ENCODE measurements at places on chromosomes 7 and 10.

GRCh38 chr10:98047009-98047741 lies 16.8 kb upstream of the CRTAC1 start:
- no peak for DNase-seq

GRCh38 chr7:42350801-42351200 lies 113.8 kb upstream of the GLI3 start:
- no peak for DNase-seq

GRCh38 chr7:28243861-28244260 lies 63.3 kb upstream of the JAZF1 start:
- DNase-seq: no peak

DNA sequence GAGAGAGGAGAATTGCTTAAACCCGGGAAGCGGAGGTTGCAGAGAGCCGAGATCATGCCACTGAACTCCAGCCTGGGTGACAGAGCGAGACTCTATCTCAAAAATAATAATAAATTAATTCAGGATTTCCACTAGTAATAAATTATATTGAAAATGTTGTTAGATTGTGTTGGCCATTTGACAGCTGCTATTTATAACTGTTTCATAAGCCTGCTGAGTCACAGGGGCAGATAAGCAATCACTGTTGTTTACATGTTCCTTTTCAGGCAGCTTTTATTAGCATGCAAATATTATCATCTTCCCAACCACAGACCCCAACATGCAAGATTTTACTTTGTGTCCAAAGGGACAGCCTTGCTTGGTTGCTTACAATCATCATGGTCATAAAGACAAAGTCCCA lies 49.5 kb upstream of the ZNF138 start:
- DNase-seq: no peak

DNA sequence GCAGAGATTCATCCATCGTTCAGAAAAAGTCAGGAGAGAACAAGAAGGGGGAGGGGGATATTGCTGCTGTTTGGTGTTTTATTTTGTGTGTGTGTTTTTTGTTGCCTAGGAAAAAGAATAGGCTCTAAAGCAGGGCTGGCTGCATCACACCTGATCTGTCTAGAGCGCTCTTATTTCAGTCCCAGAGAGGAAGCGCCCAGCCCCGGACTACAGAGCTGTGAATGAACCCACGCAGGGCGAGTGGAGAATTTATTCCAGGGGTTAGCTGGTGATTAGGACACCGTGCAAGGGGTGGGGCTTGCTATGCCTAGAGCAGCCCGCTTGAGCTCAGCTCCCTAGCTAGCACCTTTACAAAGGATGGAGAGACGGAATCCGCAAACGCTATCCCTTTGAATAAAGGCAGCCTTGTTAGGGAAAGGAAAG lies 621 bp upstream of the FAM13C start:
- DNase-seq: no peak

DNA sequence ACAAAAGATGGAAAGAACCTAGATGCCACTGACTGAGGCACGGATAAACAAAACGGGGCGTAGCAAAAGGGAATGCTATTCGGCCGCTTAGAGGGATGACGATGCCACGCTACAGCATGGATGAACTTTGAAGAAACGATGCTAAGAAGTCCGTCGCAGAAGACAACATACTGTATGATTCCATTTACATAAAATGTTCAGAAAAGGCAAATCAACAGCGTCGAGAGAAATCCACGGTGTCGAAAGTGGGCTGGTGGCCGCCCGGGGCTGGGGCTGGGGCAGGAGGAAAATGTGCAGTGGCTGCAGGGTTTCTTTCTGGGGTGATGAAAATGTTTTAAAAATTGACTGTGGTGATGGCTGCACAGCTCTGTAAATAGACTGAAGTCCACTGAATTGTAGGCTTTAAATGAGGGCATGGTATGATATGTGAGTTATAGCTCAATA lies 24.1 kb downstream of the GNA12 start:
- DNase-seq: no peak

DNA sequence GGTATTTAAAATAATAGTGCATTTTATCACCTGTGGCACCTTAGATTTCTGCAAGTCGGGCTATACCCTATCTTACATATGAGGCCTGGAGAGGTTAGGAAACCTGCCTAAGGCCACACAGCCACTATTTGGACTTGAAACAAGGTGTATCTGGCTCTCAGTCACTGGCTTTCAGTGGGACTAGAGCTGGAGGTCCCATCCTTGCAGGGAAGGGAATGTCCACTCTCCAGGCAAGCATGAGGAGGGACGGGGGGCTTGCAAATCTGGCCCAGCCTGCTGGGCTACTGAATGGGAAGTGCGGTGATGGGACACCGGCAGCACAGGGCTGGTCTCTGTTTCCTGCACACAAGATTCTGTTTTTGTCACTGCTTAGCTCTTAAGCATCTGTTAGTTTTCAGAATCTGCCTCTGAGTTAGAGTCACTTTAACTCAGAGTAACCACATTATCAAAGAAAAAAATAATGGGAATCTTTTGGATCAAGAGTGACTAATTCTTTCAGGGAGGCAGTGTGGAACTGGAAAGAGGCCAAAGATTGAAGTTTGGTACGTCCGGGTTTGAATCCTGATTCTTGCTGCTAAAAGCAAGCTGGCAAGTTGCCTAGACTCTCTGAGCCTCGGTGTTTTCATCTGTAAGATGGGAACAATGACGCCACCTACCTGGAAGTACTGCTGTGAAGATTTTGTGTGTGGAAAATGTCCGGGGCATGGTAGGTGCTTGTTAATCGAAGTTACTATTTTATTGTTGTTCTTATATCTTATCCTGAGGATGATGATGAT lies 33.8 kb upstream of the HABP2 start:
- no peak for DNase-seq

GRCh38 chr10:86747796-86748581 lies 8.4 kb upstream of the BMPR1A start:
- no peak for DNase-seq

DNA sequence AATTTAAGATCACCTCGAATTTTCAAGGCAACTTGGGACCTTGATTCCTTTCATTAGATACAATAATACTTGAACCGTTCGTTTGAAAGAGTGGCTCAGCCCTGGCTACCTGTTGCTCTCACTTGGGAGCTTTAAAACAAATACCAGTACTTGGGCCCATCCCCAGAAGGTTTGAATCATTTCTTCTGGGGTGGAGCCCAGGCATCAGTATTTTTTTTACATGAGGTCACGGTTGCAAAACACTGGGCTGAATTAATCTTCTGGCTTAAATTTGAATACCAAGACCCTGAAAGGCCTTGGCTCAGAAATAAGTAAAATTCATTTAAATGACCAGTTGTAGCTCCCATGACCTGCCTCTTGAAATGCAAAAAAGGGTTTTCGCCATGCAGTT lies 214.9 kb downstream of the CREB5 start:
- no peak for DNase-seq

- DNase-seq: peak; percentile 28
Measured at GRCh38 chr10:88411772-88412349, 171.3 kb downstream of the RNLS start.

GRCh38 chr10:3924344-3924743 lies 139.3 kb upstream of the KLF6 start:
- DNase-seq: no peak

GRCh38 chr10:17358461-17358860 lies 95.9 kb downstream of the ST8SIA6 start:
- no peak for DNase-seq

DNA sequence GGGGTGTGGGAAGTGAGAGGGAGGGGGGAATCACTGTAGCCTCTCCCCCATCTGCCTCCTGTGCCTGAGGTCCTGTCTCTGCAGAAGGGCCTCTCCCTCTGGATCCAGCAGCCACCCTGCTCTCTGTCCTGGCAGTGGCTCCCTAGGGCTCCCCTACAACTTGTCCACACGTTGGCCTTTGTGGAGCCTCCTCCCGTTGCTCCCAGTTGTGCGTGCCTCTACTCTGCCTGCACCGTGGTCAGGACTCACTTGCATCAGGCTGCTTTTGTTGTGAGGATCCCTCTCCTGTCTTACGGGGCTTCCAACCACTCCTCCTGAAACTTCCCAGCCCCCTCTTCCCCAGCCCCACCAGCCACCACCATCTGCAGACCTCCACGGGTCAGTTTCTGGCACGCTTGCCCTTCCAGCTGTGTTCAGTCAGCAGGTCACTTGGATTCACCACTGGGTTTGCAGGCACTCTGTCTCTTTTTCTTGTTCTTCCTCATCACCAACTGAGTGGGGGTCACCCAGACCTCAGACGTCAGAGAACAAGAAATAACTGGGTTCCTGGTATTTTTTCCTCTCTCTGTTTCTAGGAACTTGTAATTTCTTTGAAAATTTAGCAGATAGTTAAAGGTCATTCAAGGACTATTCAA lies 62.3 kb downstream of the RAMP3 start:
- DNase-seq: no peak

GRCh38 chr7:36790311-36790787 lies 66.1 kb upstream of the AOAH start:
- no peak for DNase-seq

GRCh38 chr10:52988923-52989322 lies 216.3 kb upstream of the MBL2 start:
- DNase-seq: no peak

- DNase-seq: no peak
Measured at GRCh38 chr7:158407581-158408317, 179.9 kb downstream of the PTPRN2 start.

DNA sequence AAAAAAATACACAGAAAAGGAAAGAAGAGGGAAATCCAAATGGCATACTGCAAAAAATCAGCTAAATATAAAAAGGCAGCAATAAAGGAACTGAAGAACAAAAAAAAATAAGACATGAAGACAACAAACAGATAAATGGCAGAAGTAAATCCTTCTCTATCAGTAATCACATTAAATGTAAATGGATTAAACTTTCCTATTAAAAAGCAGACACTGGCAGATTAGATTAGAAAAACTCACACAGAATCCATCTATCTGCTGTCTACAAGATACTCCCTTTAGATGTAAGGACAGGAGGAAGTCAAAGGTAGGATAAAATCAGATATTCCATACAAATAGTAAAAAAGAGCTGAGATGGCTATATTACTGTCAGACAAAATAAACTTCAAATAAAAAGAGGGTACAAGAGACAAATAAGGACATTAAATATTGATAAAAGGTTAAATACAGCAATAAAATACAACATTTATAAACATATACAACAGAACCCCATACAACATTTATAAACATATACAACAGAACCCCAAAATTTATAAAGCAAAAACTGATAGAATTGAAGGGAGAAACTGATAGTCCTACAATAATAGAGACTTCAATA lies 51.4 kb downstream of the CFAP70 start:
- DNase-seq: no peak

GRCh38 chr7:14892961-14893360 lies 9.6 kb downstream of the DGKB start:
- DNase-seq: no peak

DNA sequence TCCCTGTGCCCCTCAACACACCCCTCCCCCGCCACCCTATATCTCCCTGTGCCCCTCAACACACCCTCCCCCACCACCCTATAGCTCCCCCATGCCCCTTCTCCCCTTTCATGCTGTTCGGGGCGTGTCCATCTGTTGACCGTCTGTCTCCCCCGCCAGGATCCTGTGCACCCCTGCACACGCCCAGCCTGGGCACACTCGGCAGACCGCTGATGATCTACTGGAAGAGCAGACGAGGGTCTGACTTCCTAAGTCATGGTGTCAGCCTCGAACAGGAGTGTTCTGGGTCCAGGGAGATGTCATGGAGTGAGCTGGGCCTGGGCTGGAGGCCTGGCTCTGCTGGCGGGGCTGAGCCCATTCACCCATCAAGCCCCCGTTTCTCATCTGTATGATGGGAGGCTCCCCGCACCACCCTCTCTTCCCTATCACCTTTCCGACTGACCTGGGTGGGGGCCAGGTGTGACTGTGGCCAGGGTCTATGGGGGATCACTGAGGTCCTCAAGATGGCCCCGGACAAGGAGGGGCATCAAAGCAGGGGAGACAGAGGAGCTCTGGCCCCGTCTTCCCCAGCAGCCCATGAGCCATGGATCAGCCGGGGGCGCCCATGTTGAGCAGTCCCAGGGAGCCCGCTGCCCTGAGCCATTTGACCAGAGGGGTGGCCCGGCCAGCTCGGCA lies 48.3 kb downstream of the PDGFA start:
- no peak for DNase-seq

GRCh38 chr10:124904796-124905195 lies 37.1 kb upstream of the ZRANB1 start:
- no peak for DNase-seq

DNA sequence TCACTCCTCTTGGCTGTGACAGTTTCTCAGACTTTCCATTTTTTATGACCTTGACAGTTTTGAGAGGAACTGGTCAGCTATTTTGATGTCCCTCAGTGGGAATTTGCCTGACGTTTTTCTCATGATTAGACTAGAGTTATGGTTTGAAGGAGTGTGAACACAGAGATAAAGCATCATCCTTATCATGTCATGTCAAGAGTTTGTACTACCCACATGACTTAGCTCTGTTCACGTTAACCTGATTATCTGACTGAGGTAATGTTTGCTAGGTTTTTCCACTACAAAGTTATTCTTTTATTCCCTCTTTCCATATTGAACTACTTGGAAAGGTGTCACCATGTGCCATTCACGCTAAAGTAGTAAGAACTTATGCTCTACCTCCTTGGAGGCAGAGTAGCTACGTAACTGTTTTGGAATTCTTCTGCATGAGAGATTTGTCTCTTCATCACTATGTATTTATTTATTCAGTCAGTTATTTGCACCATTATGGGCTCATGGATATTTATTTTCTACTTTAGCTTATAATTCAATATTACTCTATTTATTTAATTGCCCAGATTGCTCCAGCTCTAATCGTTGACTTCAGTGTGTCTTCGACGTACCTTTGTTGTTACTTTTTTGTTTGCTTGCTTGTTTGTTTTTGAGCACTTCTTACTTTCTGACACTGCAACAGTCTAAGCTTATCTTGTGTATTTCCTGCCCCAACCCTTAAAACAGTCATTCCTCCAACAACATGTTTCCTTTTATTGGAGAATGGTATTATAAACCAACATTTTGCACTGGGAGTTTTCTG lies 50.4 kb downstream of the CPED1 start:
- no peak for DNase-seq

DNA sequence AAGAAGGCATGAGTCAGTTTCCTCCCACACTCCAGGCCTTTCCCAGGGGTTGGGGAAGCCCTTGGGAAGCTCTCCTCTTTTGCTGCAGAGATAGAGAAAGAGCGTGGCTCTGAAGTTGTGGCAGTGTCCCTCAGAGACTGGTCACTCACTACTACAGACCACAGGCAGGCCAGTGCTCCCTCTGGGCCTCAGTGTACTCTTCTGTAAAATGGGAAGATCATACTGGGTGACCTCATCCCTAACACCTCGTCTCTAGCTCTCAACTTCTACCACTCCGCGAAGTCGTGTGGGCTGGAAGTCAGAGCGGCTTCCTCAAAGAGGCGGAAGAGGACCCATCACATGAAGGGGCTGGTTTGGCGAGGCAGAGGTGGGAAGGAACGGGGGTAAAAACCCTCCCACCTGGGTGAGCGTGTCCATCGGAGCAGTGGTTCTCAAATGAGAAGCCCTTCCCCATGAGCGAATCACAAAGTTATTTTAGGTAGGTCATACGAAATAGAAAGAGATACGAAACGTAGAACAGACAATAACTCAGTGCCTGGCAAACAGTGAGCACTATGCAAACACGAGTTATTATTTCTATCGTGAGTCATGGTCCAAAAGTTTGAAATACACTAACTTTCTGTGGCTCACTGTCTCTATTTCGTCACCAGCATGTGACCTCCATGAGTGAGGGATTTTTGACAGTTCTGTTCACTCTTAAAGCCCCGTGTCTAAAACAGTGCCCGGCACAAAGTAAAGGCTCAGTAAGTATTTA lies 32.7 kb downstream of the PRKAG2 start:
- DNase-seq: no peak
